ENCODE measurements at places on chromosomes 11 and 22.

GRCh38 chr11:1618231-1618630 lies 3.7 kb downstream of the KRTAP5-4 start:
- no peak for DNase-seq

DNA sequence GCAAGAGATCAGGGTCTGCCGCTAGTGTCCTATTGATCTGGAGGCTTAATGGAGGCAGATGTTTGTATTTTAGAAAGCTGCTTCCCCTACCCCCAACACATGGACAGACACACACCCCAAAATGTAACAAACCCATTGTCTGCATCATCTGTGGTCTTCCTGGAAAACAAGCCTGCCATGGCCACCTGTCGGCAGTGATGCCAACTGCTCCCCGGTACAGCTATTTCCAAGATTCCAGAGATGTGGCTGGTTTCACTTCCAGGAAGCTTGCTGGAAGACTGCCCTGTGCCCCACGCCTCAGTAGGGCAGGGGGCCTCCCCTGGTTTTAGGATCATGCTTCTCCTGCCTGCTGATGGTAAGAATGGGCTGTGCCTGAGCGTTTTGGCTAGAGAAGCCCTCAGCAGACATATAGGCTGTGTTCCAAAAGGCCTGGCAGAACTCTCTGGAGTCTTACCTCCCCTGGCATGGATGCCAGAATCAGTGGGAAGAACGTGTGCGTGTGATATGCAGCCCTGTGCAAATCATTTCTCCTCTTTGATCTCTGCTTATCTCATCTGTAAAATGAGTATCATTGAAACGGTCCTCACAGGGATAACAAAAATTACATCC lies 108.6 kb downstream of the FBXO7 start:
- no peak for DNase-seq

DNA sequence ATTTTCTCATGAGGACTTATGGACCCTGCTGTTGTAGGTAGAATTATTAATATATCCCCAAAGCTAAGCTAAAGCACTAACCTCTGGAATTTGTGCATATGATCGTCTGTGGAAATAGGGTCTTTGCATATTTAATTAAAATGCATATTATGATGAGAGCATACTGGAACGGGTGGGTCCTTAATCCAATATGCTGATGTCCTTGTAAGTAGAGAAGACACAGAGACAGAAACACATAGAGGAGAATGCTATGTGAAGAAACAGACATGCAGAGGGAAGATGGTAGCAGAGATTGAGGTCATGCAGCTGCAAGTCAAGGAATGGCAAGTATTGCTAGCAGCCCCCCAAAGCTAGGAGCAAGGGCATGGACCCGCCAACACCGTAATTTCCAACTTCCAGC lies 439.2 kb downstream of the LRRC4C start:
- DNase-seq = no peak

- DNase-seq = no peak
Measured at GRCh38 chr11:72189455-72190250, 2.3 kb upstream of the FOLR1 start.

DNA sequence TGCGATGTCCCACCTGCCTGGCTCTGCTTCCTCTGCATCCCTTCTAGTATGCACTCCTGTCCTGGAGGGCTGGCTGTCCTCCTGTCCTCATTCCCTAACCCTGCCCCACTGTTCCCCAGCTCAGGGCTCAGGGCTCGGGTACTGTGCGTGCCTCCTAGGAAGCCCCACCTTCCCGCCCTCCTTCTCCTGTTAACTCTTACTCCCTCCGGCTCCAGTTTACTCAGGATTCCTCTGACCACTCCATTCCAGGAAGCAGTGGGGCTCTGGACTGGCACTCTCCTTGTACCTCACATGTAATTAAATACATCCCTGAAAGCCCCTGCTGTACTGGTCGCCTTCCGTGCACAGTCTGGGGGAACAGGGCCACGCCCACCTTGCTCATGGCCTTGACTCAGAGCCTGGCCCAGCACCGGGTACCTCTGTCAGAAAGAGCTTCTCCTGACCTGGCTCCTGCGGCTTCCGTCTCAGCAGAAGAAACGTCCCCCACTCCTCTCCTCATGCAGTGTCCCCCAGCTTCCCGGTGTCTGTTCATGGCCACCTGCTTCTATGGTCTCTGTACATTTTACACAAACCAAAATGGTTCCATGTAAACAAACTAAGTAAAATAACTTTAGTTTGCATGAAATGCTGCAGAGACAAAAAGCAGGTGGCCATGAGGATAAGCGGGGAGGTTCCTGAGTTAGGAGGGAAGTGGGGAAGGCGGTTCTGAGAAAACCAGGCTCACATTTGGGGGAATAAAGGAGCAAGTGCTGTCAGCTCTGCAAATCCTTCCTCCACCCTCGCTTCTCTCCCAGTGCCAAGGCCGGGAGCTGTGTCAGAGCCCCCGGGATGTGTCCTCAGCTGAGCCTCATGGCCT lies 445.9 kb downstream of the BRD1 start:
- no peak for DNase-seq

- DNase-seq = no peak
Measured at GRCh38 chr11:19602406-19602805, 110.2 kb upstream of the NAV2 start.

GRCh38 chr11:14070896-14071295 lies 108.4 kb downstream of the SPON1 start:
- DNase-seq = no peak

DNA sequence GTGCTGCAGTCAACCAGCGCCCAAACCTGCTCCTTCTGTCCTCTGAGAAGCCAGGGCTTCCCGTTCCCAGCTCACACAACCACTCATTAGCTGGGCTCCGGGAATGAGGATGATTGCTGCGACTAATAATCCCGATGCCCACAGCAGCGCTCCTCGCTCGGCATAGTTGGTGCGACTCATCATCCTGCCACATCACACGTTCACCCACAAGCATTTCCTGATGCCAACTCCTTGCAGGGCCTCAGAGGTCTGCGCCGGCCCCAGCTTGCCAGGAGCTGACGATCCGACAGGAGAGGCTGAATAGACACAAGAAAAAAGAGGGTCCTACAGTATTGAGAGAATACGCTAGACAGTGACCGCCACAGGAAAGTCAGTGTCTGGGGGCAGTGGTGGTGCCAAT lies 10.6 kb upstream of the CSNK1E start:
- no peak for DNase-seq

DNA sequence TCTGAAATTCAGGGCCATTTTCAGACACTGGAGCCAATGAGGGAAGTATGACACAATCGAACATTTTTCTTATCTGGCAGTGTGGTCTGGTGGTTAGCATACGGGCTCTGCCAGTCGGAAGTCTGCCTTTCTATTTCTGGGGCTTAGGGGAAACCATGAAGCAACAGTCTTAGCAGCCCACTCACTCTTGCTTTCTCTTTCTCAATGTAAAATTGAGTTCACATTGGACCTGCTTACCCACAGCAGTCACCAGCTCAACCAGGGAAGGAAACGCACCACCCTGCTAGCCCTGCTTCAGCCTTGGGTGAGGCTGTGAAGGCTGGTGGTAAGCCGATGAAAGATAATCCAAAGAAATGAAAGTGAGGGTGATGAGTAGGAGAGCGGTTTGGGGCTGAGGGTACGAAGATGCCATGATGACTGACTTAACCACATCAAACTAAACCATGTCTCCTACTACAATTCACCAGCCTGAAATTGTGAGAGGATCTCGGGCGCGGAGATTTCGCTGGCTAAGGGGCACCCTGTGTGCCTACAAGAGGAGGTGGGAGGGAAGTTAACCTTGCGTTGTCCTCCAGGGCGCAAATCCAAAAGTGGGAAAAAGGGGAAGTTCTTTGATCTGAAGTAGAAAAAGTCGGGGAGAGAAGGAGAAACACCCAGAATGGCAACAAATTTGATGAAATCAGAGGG lies 2.0 kb upstream of the LMO2 start:
- no peak for DNase-seq

DNA sequence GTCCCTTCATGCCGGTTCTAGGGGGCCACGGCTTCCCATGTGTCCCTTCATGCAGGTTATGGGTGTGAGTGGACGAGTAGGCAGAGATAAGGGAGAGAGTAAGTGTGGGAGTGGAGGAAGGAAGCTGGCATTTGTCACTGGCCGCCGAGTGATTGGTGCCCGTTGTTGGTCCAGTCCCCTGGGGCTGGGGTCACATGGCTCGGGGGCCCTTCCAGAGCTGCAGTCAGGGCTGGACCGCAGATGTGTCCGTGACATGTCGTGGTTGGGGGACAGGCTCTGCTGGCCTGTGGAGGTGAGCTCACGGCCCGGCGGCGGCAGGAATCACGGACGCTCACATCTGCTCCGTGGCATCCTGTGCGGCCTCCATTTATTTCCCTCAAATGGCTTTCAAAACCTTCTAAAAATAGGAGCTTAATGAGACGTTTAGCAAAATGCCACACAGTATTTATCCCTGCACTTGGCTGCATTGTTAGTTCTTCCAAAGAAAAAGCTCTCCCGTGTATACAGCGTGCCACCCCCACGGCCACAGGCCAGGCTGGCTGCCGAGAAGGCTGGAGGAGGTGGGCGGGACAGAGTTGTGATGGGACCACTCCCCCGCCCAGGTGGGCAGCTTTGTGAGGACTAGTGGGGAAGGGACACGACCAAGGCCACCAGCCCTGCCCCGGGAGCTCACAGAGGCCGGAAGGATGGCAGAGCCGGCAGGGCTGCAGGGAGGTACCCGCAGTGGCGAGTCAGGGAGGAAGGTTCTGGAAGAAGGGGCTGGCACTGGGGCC lies 386.7 kb downstream of the TBC1D22A start:
- no peak for DNase-seq

DNA sequence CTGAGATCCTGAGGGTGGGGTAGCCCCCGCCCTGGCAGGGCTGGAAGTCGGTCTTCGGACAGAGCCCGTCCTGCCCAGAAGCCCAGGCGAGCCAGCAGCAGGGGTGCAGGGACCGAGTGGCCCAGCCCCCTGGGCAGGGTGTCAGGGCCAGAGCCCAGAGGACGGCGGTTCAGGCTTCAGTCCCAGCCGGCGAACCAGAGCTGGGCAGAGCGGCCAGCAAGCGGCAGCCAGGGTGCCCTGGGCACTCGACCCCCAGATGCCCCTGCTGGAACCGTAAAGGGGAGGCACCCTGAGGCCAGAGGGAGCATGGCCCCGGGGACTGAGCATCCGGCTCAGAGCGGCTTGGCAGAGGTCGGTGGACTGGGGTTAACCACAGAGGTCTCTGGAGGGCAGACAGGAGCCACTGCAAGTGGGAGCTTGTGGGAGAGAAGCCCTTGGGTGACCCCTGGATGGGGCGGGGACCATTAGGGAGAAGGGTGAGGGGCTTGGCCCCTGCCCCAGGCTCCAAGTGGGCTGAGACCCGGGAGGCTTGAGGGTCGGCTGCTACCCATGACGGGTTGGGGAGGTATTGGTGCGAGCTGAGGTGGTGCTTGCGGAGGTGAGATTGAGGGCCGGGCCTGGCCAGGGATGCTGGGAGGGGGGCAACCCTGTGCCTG lies 15.9 kb downstream of the LSP1 start:
- DNase-seq = no peak

Data from DMS53 (cell line).